ENCODE measurements at places on chromosomes 5 and 9.

GRCh38 chr5:98975682-98976407, 47.0 kb upstream of the CHD1 start:
- DNase-seq = no peak

DNA sequence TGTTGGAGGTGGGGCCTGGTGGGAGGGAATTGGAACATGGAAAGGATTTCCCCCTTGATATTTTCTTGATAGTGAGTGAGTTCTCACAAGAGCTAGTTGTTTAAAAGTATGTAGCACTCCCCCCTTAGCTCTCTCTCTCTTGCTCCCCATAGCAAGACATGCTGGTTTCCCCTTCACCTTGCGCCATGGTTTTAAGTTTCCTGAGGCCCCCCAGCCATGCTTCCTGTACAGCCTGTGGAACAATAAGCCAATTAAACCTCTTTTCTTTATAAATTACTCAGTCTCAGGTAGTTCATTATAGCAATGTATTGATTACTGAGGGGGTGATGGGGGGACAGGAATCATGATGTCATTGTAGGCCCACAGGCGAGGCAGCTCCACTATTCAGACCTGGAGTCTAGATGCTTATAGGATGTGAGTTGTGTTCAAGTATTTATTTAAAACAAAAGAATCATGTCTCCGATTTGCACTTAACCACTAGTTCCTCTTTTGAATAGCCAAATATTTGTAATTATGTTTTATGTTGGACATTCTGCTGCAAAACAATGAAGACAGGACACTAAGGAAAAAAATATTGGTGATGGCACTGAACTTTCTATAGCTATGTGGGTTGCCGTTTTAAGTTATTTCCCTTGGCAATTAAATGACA, 156.6 kb downstream of the TMEM38B start:
- no peak for DNase-seq

- DNase-seq = no peak
Observed at GRCh38 chr9:96025995-96026602, 150.6 kb downstream of the ERCC6L2 start.

GRCh38 chr9:115877852-115878438, 275.6 kb upstream of the PAPPA start:
- DNase-seq = no peak

- DNase-seq = no peak
Observed at GRCh38 chr5:124355928-124356327, 390.5 kb downstream of the ZNF608 start.

GRCh38 chr5:143114481-143114880, 289.0 kb downstream of the NR3C1 start:
- DNase-seq = no peak

DNA sequence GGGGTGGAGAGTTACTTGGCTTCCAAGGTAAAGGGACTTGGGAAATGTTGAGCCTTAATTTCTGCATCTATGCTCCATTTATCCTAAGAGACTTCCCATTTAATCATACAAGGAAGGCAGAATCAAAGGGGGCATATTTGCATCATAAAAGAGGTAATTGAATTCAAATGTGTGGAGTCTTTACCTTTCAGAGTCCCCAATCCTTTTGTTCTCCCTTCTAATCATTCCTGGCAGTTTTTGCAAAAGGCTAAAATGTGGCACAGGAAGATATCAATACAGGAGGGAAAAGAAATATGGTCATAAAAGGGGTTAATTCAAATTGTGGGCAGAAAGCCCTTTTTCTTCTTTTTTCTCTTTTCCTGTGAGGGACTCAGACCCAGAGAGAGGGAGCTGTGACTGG, 69.5 kb downstream of the SFXN1 start:
- no peak for DNase-seq

DNA sequence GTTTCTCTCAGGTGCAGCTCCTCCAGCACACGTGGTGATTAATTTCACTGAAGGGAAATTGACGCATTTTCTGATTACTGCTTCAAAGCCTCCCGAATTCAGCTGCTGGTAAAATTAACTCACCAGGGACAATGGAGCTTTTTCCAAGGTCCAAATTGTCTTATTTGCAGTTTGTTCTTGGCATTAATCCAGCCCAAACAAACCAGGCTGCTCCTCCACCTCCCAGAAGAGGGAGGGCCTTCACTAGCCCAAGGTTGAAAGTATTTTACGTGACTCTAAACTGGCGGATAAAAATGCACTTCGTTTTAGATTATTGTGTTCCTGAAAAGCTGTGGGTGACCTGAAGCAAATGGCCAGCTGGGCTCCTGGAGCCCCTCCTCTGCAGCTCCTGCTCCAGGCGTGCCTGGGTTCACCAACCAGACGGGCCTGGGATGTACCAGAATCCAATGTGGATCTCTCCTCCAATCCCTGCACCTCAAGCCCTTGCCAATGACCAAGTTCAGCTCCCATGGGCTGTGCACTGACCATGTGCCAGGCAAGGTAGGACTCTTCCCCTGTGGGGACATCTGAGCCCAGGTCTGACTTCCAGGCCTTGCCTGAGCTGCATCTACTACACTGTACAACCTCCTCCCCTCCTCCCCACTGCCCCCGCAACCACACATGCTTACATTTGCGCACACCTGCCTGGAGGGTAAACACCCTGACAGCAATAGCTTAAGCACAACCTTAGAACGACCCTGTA, 193.4 kb downstream of the CDK5RAP2 start:
- DNase-seq = no peak

GRCh38 chr5:178690208-178690607, 40.3 kb downstream of the ZNF354A start:
- DNase-seq = no peak

- no peak for DNase-seq
Observed at GRCh38 chr5:83567741-83568140, 96.2 kb downstream of the VCAN start.

GRCh38 chr5:107241841-107242240, 428.9 kb downstream of the EFNA5 start:
- DNase-seq = no peak

- no peak for DNase-seq
Observed at GRCh38 chr5:11734369-11734768, 169.9 kb downstream of the CTNND2 start.

All from activated CD4-positive, alpha-beta T cell treated with anti-CD3 and anti-CD28 coated beads, Interleukin-2, Interleukin-4, amounts not matched to agents 100 ng/mL and 50 ng/mL, durations not matched to agents 16 hours and 8 hours (primary cell).